ENCODE measurements at places on chromosomes 3 and 15. TPM values are rescaled to one million over a fixed set of nuclear protein-coding genes. Genes with fewer than 3 reads are reported as not detected.

Gene CPA3
- not detected for total RNA-seq

Gene GOLGA6D
- total RNA-seq = not detected

Gene DLL4
- not detected for total RNA-seq

Gene FRMD5
- total RNA-seq = under 0.01 TPM

Gene EMC7
- 30.9 TPM for total RNA-seq

Gene GPR62
- total RNA-seq = 0.20 TPM

Gene SEMA3B
- total RNA-seq = 0.59 TPM

Gene PIGBOS1
- 5.1 TPM for total RNA-seq

Gene CD96
- not detected for total RNA-seq

Gene SLC12A8
- total RNA-seq = 1.6 TPM

Gene APOD
- total RNA-seq = 204 TPM

Gene PLA2G4E
- not detected for total RNA-seq

Gene TTC23
- 20.6 TPM for total RNA-seq

Gene SLC24A5
- not detected for total RNA-seq

Gene REC114
- total RNA-seq = not detected

Data from subcutaneous preadipocyte (primary cell).